NCI-H2107 (cell line): ENCODE measurements at places on chromosomes 5 and 9.

- DNase-seq: no peak
These were observed 143.8 kb downstream of the PALM2AKAP2 start for GRCh38 chr9:109923806-109924205.

DNA sequence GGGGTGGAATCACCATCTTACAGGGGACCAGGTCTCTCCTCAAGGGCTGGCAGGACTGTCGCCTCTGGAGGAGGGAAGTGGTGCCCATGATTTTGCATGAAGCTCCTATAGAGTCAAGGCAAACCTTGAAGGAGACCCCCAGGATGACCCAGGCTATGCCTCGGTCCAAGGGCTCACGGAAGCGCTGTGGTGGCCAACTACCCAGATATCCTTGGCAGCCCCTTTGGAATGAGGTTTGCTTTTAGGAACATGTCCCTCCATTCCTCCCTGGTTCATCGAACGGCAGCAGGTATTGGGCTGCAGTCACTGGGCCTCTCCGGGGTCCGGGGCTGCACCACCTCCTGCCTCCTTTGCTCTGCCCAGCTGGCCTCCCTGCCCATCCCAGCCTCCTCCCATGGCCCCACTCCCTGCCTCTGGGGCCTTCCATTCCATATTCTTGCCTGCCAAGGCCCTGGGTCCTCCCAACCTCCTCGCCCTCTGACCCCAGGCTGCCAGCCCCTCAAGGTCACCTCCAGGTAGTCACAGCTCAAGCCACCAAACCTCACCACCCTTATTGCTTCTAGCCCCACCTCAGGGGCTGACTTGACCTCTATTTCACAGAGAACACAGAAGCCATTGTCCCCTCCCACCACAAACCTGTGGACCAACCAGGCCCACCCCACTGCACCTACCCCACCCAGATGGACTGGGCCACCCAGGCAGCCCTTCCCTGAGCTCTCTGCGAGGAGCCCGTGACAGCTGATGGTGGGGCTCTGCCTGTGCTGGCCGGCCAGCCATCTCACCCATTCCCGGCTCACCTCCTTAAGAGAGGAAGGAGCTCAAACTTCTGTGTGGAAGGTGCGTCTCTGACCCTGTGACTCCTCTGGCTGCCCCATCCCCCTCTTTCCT, 3.6 kb upstream of the IL3 start:
- no peak for DNase-seq

- DNase-seq: no peak
These were observed 121.6 kb downstream of the TLR4 start for GRCh38 chr9:117825609-117826347.

DNA sequence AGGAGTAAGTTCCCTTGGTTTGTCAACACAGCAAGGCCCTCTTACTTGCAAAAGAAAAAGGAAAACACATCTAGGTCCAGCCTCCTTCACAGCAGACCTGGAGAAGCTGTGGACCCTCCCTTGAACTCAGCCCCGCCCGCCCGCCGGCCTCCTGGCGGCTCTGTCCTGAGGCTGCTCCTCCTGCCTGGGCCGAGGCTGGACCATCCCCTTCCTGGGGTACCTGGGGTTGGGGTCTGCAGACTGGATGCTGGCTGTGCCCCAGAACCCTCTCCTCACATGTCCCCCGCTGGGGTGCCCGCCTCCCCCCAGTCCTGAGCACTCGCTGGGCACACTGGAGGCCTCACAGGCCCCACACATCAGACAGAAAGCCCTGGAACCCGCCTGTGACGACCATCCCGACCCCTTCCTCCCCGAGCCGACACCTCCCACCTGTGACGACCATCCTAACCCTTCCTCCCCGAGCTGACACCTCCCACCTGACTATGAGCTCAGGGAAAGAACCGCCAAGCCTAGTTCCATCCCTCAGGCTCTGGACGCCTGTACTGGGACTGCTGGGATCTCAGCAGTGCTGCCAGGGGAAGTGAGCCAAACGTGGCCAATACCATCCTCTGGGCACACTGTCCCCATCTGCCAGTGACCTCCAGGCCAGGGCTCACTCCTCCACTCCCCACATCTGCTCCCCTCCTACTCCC, 7.2 kb upstream of the TMEM210 start:
- DNase-seq: no peak

- DNase-seq: no peak
These were observed 46.8 kb upstream of the CLPTM1L start for GRCh38 chr5:1391691-1392090.

DNA sequence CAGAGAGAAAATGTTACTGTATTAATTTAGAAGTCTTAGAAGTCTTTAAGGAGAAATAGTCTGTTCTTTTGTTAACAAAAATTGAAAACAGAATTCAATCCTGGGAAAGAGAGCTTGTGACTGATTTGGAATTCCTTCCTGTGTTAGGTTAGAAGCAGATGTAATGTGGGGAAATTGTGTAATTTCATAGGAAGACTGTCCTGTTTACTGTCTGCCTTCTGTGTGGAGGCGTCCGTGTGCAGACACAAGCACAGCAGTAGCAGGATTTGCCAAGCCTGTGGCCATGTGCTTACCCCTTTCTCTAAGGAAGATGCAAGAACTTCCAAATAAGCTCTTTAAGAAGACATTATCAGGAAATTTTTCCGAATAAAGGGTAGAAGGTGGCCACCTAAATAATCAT, 36.7 kb upstream of the F2R start:
- no peak for DNase-seq

GRCh38 chr9:4933177-4933576, 51.9 kb upstream of the JAK2 start:
- no peak for DNase-seq

GRCh38 chr5:36482812-36483211, 123.6 kb upstream of the SLC1A3 start:
- no peak for DNase-seq

GRCh38 chr5:55903121-55903701, 52.1 kb downstream of the IL31RA start:
- no peak for DNase-seq

GRCh38 chr5:104652271-104652861, 1089.8 kb upstream of the NUDT12 start:
- DNase-seq: no peak

DNA sequence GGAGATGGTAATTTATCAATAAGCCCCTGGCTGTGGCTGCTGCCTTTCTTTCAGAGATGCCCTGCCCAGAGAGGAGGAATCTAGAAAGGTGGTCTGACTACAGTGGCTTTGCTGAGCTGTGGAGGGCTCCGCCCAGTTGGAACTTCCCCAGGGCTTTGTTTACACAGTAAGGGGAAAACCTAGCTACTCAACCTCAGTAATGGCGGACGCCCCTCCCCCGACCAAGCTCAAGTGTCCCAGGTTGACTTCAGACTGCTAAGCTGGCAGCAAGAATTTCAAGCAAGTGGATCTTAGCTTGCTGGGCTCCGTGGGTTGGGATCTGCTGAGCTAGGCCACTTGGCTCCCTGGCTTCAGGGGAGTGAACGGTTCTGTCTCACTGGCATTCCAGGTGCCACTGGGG, 865.4 kb upstream of the ACO1 start:
- no peak for DNase-seq

DNA sequence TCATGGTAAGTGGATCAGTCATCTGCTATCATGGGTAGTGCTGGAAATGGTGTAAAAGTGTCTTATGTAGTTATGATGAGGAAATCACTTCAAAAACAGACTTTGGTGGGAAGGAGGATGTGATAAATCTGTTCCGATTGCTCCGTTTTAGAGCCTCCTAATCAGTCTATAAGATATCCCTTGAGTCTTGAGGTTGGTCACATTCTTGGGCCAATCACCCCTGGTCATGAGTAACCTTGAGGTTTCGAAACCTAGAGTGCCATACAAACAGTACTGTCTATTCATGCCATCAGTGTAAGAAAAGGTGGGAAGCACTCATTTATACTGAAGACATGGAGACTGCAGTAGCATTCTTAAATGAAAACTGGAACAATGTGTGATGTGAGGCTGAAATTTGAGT, 45.8 kb downstream of the LRRTM2 start:
- DNase-seq: no peak

DNA sequence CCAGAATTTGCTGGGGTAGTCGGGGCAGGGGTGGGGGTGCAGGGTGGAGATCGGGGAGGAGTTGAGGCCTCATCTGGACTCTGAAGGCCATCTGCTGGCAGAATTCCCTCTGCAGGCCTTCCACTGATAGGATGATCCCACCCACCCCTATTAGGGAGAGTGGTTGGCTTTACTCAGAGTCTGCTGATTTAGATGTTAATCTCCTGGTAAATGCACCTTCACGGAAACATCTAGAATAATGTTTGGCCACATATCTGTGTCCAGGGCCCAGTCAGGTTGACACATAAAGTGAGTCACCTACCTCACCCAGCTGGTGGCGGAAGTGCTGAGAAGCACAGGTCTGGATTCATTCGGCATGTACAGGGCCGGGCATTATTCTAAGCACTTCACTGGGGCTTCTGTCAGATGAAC, 50.0 kb downstream of the DAPK1 start:
- no peak for DNase-seq

- DNase-seq: no peak
These were observed 23.9 kb downstream of the PAX5 start for GRCh38 chr9:37010180-37010579.

DNA sequence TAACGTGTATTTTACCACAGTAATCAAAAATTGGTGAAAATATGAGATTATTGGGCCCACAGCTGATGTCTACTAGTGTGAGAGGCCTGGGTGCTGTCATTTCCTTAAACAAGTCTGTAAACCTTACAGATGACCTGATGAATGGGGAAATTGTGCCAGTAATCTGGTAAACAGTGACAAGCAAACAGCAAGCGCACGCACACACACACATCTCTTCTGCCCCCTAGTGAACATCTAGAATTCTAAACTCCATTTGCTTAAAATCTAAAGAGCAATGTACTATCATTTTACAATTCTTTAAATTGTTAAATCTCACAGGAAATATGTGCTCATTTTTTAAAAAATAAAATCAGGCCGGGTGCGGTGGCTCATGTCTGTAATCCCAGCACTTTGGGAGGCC, 7.5 kb upstream of the RAPGEF1 start:
- DNase-seq: no peak

DNA sequence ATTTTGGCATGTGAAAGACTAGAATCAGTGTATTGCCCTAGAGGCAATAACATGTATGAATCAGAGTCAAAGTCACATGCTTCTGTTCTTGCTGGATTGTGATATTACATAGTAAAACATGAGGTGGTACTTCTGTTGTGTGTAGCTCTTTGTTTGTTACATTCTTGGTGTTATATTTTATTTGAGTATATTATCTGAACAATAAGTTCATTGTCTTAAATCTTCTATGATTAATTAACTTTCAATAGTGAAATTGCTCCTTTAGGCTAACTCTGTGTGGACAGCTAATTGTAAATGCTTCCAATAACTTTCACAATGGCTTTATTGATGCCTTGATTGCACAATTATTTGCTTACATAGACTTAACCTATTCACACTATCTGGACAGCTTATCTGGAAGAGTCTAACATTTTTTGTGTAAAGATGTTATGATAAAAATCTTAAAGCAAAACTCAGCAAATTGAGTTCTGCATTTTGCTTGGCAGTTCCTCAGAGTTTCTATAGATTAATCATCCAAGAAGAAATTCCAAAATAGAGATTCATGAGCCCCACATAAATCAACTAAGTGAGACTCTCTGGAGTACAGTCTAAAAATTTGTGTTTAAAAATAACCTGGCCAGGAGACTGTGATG, 239.6 kb upstream of the TUSC1 start:
- no peak for DNase-seq

DNA sequence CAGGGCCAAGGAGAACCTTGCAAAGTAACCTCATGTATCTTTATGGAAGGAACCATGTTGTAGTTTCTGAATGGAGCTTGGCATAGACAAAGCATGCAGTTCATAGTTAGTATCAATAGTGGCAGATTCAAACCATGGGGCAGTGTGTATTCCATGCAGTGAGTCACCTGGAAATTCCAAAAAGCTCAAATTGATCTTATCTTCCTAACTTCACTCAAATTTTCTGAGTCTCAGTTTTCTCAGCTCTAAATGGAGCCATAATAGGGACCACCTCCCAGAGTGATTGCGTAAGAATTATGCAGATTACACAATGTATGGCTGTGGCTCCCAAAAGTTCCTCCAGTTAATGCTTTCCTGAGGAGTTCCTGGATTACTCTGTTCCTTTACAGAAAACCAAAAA, 549.9 kb upstream of the KLF4 start:
- DNase-seq: no peak

GRCh38 chr5:146779211-146779869, 99.2 kb downstream of the PPP2R2B start:
- DNase-seq: no peak

DNA sequence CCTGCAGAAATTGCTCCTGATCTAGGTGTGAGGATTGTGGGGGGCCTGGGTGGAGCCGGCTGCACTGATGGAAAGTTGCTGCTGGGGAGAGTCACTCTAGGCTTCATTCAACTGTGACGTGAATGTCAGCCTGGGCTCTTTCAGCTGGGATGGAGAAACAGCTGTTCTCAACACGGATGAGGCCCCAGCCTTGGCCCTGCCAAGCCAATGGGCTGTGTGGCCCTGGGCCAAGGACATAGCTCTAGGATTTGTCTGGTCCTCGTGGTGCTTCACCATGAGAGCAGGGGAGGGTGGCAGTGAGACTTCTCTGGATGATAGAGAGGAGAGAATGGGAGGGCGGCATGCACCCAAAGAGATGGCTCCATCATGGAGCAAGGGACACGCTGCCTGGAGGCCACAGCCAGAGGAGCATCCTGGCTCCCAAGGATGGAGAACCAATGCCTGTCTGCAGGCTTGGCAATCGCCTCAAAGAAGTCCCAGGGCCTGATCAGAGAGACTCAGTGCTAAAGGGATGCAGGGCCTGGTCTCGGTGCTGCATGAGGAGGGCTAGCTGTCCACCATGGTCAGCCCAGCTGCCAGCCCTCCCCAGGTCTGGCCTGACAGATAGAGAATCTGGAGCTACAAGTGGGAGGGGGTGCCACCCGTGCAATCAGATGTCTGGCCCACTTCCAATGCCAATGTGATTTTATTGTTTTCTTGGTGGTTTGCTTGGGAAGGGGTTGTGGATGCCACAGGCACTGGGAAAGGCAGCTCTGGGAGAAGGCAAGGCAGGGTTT, 141.0 kb downstream of the GADD45G start:
- no peak for DNase-seq

GRCh38 chr5:97576956-97577355, 393.9 kb upstream of the RIOK2 start:
- DNase-seq: no peak

GRCh38 chr5:107570805-107571531, 99.8 kb downstream of the EFNA5 start:
- DNase-seq: peak; percentile 39
